ENCODE measurements at places on chromosomes 6 and 20. TPM values are rescaled to one million over a fixed set of nuclear protein-coding genes. Genes with fewer than 3 reads are reported as not detected.

Gene SLC25A27
- polyA plus RNA-seq, result 11.4 TPM

Gene CD40
- 13.1 TPM for polyA plus RNA-seq

Gene FRS3
- 21.2 TPM for polyA plus RNA-seq

Gene PNLDC1
- polyA plus RNA-seq, result 0.48 TPM

Gene RSPO3
- polyA plus RNA-seq, result 26.0 TPM

Gene FHL5
- 6.4 TPM for polyA plus RNA-seq

- no peaks in the 10 kb centered on the region for H3K27me3 ChIP-seq
- no peaks in the 10 kb centered on the region for H3K36me3 ChIP-seq
- H3K4me3 ChIP-seq, result no peak overlapping the region
- DNase-seq, result no peak
- H3K27ac ChIP-seq, result peak overlapping the region; percentile 7
Measured at GRCh38 chr6:139251045-139251690, 40.6 kb downstream of the TXLNB start.

DNA sequence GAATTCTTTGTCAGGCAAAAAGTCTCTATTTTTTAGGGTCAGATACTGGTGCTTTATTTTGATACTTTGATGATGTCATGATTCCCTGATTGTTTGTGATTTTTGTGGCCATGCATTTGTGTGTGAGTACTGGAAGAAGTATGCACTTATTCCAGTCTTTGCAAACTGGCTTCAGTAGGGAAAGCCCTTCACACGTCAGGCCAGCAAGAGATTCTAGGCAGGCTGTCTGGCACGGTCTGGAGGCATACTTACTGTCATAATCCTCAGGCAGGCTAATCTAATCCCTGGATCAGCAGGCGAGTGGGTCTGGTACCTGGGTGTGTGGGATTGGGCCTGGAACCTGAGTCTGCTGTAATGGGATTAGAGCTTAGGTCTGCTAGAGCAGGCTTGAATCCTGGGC is 391.8 kb upstream of the MMS22L start:
- no peak for DNase-seq
- H3K4me3 ChIP-seq, result no peak overlapping the region
- H3K4me1 ChIP-seq, result no peaks in the 10 kb centered on the region
- H3K27ac ChIP-seq, result no peak overlapping the region

- no peak overlapping the region for H3K4me3 ChIP-seq
- no peak overlapping the region for H3K27ac ChIP-seq
- H3K4me1 ChIP-seq, result no peaks in the 10 kb centered on the region
Measured at GRCh38 chr6:168041928-168042327, 37.1 kb downstream of the FRMD1 start.

DNA sequence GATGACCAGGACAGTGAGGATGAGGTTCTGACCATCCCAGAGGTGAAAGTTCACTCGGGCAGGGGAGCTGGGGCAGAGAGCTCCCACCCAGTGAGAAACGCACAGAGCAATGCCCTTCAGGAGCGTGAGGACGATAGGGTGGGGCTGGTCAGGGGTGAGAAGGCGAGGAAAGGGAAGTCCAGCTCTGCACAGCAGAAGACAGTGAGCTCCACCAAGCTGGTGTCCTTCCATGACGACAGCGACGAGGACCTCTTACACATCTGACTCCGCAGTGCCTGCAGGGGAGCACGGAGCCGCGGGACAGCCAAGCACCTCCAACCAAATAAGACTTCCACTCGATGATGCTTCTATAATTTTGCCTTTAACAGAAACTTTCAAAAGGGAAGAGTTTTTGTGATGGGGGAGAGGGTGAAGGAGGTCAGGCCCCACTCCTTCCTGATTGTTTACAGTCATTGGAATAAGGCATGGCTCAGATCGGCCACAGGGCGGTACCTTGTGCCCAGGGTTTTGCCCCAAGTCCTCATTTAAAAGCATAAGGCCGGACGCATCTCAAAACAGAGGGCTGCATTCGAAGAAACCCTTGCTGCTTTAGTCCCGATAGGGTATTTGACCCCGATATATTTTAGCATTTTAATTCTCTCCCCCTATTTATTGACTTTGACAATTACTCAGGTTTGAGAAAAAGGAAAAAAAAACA is 16.6 kb upstream of the SLC22A1 start:
- DNase-seq, result no peak
- no peak overlapping the region for H3K27ac ChIP-seq
- H3K4me3 ChIP-seq, result no peak overlapping the region

GRCh38 chr6:3542032-3542640 is 85.3 kb upstream of the SLC22A23 start:
- no peak for DNase-seq
- no peaks in the 10 kb centered on the region for H3K27me3 ChIP-seq
- no peak overlapping the region for H3K4me3 ChIP-seq
- no peaks in the 10 kb centered on the region for H3K36me3 ChIP-seq
- H3K4me1 ChIP-seq, result no peaks in the 10 kb centered on the region

DNA sequence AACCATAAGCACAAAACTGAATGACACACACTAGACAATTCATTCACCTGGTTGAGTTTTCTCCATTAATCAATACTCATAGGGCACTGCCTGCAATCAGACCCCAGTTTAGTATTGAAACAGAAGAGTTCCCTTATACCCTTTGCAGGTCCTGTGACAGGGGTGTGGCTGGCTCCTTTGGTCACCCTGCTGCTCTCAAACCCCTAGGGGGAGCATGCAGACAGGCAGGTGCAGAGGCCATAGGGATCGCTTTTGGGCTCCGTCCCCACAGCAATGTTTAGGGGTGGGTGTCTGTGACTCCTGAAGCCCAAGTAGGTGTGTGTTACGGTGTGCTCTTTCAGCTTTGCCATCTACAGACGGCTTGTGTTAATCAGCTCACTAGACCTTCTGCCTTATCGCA is 210.4 kb downstream of the CENPW start:
- no peak overlapping the region for H3K27ac ChIP-seq
- no peak for DNase-seq
- no peaks in the 10 kb centered on the region for H3K4me1 ChIP-seq
- H3K4me3 ChIP-seq, result no peak overlapping the region
- H3K36me3 ChIP-seq, result no peaks in the 10 kb centered on the region

- no peaks in the 10 kb centered on the region for H3K27me3 ChIP-seq
- no peak overlapping the region for H3K4me3 ChIP-seq
- no peak for DNase-seq
- no peak overlapping the region for H3K27ac ChIP-seq
- no peaks in the 10 kb centered on the region for H3K36me3 ChIP-seq
- H3K4me1 ChIP-seq, result no peaks in the 10 kb centered on the region
Measured at GRCh38 chr6:144055121-144055931, 40.0 kb downstream of the SF3B5 start.

DNA sequence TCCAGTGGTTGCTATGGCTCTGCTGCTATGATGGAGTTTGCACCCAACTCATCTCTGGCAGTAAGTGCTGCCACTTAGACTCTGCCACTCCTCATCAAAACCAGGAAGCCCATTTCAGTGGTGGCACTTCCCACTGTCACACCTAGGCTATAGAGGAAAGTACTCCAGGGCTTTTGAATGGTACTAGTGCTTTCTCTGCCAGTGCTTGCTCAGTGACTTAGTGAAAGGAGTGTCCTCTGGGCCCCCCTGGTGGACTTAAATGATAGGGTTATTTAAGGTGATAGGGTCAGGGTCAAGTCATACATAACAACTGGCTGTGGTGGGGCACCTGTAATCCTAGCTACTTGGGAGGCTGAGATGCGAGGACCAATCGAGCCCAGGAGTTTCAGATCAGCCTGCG is 22.8 kb downstream of the FITM2 start:
- H3K4me3 ChIP-seq, result no peak overlapping the region
- H3K4me1 ChIP-seq, result no peaks in the 10 kb centered on the region
- H3K27ac ChIP-seq, result no peak overlapping the region
- no peaks in the 10 kb centered on the region for H3K36me3 ChIP-seq
- H3K27me3 ChIP-seq, result no peaks in the 10 kb centered on the region

- H3K36me3 ChIP-seq, result no peaks in the 10 kb centered on the region
- no peak overlapping the region for H3K4me3 ChIP-seq
- H3K27me3 ChIP-seq, result no peaks in the 10 kb centered on the region
- no peak overlapping the region for H3K27ac ChIP-seq
Measured at GRCh38 chr6:119314885-119315272, 34.7 kb downstream of the MAN1A1 start.

- no peaks in the 10 kb centered on the region for H3K27me3 ChIP-seq
- H3K27ac ChIP-seq, result no peak overlapping the region
- no peak overlapping the region for H3K4me3 ChIP-seq
- H3K4me1 ChIP-seq, result no peaks in the 10 kb centered on the region
- no peak for DNase-seq
Measured at GRCh38 chr6:101482606-101483005, 89.1 kb downstream of the GRIK2 start.

DNA sequence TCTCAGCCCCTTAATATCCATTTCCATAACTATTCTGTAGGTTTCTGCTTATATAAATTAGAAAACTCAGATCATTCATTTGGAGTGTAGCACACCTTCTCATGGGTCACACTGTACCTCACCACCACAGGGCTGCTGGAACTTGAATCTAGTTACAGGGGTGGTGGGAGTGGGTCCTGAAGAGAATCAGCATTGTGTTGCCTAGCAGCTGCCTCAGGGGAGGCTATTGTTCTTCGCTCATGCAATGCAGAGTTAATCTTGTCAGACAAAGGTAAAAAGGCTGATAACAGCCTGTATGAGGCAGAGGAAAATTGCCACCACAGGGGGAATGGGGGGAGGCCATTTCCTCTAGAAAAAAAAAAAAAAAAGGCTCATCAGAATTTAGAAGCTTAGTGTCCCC is 496.0 kb upstream of the ADGRB3 start:
- no peaks in the 10 kb centered on the region for H3K27me3 ChIP-seq
- no peaks in the 10 kb centered on the region for H3K4me1 ChIP-seq
- no peak overlapping the region for H3K4me3 ChIP-seq

DNA sequence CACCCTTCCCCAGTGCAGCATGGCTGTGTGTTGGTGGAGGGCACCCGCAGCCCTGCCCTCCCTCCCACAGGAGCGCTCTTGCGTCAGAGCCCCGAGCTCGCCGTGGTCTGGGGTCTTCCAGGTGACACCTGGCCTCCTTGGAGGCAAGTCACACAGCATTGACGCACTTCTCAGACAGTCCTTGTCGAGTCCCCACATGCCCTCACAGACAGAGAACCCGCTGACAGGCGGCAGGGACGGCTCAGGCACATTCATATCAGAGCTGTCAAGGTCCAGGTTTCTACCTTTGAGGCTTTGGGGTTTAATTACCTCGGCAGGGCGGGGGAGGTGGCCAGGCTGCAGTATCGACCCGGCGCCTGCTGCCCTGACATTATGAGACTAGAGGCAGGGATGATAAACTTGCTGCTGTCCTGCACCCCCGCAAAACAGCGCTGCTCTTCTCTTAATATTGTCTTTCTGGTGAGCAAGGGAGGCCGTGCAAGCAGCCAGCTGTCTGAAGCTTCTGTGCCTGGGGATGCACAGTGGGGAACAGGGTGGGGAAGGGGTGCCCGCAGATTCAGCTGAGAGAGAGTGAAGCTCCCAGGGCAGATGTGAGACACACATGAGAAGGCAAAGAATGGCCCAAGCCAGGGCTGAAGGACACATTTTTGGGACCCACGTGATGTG is 4.7 kb downstream of the NPEPL1 start:
- H3K4me3 ChIP-seq, result no peak overlapping the region
- H3K27ac ChIP-seq, result no peak overlapping the region
- no peaks in the 10 kb centered on the region for H3K27me3 ChIP-seq
- peak; percentile 8 for DNase-seq

DNA sequence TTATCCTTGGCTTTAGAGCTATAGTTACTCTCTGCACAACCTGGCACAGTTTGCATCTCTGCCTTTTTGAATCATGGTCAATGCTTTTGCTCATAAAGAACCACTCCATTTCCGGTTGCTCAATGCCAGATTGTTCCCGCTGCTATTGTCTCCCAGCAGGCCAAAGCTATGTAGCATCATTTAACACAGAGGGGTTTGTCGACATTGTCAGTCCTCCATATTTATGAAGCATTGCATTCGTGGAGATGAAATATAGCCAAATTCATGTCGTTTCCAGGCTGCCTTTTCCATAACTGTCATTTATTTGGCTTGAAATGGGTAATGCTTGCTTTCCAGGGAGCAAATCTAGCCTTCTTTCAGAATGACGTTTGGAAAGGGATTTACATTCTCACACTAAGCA is 598.8 kb downstream of the EPHA7 start:
- no peaks in the 10 kb centered on the region for H3K36me3 ChIP-seq
- no peak for DNase-seq
- no peak overlapping the region for H3K4me3 ChIP-seq
- no peaks in the 10 kb centered on the region for H3K4me1 ChIP-seq
- H3K27me3 ChIP-seq, result no peaks in the 10 kb centered on the region
- no peak overlapping the region for H3K27ac ChIP-seq

DNA sequence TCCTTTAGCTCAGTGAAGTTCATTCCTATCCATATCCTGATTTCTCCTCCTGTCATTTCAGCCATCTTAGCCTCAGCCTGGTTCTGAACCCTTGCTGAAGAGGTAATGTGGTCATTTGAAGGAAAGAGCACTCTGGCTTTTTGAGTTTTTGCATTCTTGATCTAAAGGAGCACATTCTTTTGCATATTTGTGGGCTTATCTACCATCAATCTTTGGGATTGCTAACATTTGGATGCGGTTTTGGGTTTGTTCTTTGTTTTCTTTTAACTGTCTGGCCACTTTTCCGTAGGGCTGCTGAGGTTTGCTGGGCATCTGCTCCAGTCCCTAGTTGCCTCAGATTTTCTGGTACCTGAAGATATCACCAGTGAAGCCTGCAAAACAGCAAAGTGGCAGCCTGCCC is 238.3 kb downstream of the EPM2A start:
- no peaks in the 10 kb centered on the region for H3K4me1 ChIP-seq
- H3K27me3 ChIP-seq, result no peaks in the 10 kb centered on the region
- no peak for DNase-seq

DNA sequence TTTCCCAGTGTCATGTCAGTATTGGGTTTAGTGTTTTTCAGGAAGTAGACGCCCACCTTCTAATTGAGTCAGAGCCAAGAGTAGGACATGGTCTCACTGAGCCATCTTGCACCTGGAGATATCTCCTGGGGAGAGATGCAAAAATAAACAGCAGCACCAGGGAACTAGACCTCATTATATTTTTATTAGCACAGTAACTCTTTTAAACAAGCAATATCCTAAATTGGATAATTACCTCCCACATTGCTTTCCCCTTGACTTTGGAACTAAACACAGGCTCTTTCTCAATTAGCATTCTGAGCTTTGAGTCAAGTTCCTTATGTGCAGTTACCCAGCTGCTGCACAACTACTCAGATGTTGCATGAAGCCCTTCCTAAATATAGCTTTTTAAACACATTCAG is 175.4 kb downstream of the IBTK start:
- DNase-seq, result no peak
- no peaks in the 10 kb centered on the region for H3K36me3 ChIP-seq
- H3K4me3 ChIP-seq, result no peak overlapping the region
- H3K4me1 ChIP-seq, result no peaks in the 10 kb centered on the region
- no peaks in the 10 kb centered on the region for H3K27me3 ChIP-seq

DNA sequence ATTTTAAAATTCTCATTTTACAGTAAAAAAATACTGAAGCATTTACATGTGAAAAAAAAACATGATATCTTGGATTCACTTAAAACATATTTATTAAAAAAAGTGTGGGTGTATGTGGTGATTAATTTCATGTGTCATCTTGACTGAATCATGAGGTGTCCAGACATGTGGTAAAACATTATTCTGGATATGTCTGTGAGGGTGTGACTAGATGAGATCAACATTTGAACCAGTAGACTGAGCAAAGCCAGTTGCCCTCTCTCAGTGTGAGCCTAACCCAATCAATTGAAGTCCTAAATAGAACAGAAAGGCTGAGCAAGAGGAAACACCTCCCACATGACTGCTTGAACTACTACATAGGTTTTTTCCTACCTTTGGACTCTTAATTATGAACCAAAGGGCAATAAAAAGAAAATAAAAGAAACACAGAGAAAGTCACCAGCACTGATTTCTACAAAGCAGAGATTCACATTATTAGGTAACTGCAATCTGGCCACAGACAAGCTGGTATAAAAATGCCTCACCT is 90.5 kb upstream of the VGLL2 start:
- no peak for DNase-seq
- no peaks in the 10 kb centered on the region for H3K27me3 ChIP-seq
- no peak overlapping the region for H3K4me3 ChIP-seq

All from adrenal gland (tissue), 19 donors.